SW 1271 (cell line): ENCODE measurements at places on chromosomes 4 and X.

DNA sequence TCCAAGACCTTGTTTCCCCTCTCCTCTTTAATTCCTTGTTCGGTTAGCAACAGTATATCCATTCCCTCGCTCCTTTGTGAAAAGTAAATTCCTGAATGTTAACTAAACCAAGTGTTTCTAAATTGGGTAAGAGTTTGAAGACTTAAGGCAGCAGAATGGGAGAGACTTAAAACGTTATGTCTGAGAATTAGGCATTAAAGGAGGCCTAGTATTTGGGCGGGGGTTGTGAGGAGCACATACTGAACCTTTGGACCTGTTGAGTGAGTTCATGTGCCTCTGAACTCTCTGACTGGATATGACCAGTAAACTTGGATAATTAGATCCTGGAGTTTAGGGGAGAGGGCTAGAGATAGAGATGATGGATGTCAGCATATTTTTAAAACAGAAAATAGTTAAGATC, 1.2 kb downstream of the MSMO1 start:
- no peak for DNase-seq

- DNase-seq: no peak
Measured at GRCh38 chr4:138851391-138852335, 163.9 kb upstream of the NOCT start.

- no peak for DNase-seq
Measured at GRCh38 chr4:165384598-165384997, 5.8 kb downstream of the CPE start.

- DNase-seq: no peak
Measured at GRCh38 chr4:3202836-3203820, 45.8 kb upstream of the MSANTD1 start.

DNA sequence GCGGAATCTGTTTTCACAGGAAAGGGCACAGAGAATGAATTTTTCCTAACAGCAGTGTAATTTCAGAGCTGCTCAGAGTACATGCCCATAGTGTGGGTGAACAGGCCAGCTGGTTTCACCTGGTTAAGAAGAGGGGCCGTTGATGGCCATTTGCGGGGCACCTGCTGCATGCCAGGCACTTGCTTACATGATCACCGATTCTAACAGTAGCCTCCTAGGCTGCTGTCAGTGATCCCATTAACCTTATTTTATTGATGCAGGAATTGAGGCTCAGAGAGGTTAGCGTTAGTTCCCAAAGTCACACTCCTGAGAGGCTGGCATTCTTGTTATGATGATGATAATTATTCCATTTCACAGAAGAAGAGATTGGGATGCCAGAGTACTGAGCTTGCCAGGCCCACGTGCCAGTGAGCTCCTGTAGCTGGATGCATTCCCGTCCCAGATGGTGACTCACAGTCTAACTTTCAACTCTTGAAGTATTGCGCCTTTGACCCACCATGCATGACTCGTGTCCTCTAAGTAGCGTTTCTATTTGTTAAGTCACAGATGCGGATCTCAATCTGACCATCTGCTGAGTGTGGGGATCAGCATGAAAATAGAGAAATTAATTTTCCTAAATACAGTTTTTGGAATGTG, 76.5 kb downstream of the PSAPL1 start:
- peak; percentile 61 for DNase-seq

GRCh38 chr4:154001193-154001592, 212.3 kb upstream of the SFRP2 start:
- no peak for DNase-seq

GRCh38 chrX:130173190-130173895, 1.6 kb downstream of the RAB33A start:
- DNase-seq: no peak

DNA sequence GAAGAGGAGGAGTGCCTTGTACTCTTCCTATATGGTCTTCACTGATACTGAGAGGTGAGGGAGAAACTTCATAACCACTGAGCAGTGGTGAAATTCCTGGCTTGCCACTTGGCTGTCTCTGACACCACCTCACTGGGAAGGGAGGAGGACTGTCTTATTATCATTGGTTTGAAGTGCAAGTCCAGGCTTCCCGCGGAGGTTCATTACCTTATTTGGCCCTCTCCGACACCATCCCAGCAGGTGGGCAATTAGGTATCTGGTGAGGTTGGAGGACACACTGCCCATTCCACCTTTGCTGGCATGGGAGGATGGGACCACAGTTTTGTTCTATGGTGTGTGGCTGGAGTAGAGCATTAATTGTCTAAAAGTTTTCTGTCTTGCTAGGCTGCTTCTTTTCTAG, 206.1 kb downstream of the LHFPL1 start:
- DNase-seq: no peak

- DNase-seq: no peak
Measured at GRCh38 chrX:2559124-2559523, 58.3 kb upstream of the DHRSX start.

DNA sequence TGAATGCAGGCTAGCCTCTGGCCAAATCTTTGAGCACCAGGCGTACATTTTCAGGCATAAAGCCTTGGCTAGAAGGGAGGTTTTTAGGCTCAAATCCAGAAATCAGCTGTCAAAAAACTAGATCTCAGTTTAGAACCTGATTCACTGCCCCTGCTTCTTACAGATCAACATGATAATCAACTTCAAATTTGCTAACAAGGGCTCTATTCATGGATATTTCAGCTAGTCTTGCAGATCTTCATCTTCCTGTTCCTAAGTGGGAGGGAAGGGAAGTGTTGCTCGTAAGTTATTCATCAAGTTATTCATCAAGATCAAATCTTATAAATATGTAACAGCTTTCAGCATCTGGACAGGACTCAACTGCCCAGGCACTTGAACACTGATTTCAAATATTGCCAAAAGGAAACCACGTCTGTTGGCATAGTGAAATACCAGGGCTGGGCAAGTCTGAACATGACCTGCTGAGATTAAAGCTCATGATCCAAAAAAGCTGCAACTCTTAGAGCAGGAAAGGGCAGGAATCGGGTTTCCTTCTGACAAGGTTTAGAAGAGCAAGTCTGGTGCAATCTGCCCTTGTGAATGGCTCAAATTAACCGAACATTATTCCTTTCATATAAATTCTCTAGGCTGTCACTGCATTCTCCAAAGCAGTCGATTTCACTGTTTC, 200.3 kb downstream of the PDGFC start:
- peak; percentile 12 for DNase-seq

DNA sequence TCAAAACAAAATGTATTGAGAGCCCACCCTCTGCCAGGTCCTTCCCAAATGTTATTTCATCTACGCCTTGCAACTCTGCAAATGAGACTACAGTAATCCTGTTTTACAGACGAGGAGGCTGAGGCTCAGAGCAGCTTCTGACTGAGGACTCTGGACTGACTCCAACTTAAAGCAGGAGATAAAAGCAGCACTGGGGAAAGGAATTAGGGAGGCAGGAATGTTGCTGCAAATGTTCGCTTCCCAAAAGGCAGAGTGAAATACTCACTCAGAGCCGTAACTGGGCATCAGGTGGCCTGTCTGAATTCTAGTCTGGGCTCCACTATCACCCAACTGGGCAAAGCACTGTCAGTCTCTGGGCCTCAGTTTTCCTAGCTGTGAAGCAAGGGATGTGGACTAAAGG, 94.7 kb upstream of the SRD5A3 start:
- no peak for DNase-seq

DNA sequence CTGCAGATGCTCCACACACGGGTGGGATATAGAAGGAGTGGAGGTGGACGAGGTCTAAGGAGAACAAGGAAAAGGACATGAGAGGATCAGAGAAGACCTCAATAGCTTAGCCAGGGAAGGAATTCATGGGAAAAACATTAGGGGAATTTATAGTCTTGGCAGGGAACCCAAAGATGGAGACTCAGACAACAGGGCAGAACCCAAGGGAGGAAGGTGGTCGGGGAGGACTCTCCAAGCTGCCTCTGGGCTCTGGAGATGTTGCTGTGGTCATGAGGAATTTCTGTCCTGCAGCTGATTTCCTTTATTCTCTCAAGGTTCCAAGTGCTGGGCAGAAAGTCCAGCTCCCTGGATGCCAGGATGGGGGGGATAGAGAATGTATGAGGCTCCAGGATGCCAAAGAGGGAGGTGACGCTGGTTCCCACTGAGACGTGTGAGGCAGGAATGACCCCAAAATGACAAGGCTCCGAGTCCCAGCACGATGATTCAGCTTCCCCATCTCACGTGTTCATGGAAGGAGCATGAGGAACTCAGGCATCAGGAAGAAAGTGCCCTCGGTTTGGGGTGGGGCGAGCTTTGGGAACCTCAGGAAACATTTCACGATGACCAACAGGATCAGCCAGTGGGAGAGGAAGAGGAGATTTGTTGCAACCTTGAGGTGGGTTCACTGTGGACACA, 57.0 kb upstream of the PPP2R3B start:
- no peak for DNase-seq

- no peak for DNase-seq
Measured at GRCh38 chr4:115292320-115293092, 179.1 kb upstream of the NDST4 start.

- DNase-seq: no peak
Measured at GRCh38 chrX:2483398-2484060, 17.2 kb downstream of the DHRSX start.

DNA sequence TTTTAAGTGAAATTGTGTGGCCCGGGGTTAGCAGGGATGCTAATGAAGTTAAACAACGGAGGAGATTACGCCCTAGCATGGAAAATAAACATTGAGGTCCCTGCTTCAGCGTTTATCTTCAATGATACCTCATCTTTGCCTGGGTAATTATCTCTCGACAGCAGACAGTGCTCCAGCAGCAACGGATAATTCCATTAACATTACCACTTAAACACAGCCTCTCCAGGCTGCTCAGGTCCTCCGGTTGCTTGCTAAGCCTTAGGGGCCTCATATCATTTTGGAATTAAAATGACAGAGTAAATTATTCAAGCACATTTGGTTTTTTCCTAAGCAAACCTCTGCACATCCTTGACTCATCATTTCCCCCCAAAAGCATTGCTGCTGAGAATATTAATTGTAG, 281.5 kb upstream of the KLF3 start:
- no peak for DNase-seq

- DNase-seq: no peak
Measured at GRCh38 chr4:147123146-147123545, 177.5 kb upstream of the TTC29 start.

DNA sequence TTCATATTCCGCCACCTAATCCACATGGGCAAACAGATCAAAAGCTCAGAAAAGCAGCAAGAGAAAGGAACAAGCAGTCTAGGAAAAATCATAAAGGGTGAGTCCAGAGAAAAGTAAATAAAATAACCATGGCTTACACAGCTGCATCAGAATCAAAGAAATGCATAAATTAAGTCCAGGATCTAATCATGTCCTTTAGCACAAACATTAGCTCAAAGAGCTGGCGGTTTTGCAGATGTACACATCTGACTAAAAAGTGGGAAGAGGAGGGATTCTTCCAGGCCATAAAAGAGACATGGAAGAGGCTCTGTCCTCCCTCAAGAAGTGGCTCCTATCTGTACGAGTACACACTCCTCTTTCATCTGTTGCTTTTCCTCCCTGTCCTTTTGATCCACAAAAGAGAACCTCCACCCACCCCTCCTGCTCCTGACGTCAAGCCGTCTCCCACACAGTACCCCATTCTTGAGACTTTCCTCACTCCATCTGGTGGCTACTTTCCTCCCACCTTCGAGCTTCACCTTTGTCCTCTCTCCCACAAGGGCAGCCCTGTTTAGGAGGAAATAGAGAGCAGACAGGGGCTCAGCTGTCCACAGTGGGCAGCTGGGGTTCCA, 92.5 kb downstream of the RASL11B start:
- no peak for DNase-seq

GRCh38 chrX:150299579-150299978, 63.5 kb upstream of the MAMLD1 start:
- DNase-seq: no peak

DNA sequence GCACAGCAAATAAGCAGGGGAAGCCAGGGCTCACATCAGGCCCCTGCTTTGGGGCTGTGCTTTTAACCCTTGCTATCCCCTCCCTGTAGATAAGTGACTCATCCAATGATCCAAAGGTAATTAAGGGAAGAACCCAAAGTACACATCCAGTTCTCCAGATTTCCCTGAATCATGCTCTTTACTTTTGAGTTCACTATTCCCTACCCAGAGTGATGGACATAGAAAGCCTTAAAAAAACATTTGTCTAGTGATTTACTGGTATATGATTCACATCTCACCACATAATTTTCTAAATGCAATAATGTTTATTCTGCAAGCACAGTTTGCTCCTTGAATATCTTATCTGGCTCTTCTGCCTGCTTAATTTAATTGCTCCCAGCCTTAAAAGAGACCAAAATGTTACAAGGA, 136.2 kb downstream of the PPP3CA start:
- DNase-seq: no peak

DNA sequence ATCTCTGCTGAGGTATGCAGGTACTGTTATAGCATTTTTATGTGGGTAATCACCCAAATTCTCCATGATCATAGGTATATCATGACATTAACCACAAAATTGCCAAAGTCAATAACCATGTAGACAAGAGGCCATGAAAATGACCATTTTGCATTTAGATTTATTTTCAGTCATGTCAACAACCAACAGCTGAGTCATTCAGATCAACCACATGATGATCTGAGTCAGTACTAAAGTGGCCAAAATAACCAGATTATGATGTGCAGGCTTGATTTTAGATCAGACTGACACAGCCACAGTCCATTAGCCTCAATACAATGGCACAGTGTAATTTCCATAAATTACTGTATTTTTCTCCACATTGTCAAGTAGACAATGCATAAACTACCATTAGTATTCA, 240.5 kb downstream of the GRIA3 start:
- no peak for DNase-seq

DNA sequence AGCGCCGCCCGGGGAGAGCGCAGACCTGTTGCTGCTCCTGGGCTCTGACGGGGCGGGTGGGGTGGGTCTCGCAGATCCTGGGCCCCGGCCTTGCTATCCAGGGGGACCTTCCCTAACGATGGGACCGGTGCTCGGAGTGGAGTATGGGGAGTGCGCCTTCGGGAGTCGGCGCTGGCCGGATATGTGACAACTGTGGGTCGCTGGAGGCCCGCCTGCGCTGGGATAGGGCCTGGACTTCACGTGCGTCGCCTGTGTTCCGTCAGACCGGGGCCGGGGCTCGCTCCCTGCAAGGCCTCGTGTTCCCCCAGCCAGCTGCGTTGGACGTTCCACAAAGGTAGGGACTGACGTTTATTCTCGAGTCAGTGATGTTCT, 1.3 kb downstream of the TBL1X start:
- no peak for DNase-seq

- DNase-seq: no peak
Measured at GRCh38 chr4:68288393-68288740, 42.9 kb upstream of the TMPRSS11B start.
